ENCODE measurements at places on chromosomes 12 and 14. TPM values are rescaled to one million over a fixed set of nuclear protein-coding genes. Genes with fewer than 3 reads are reported as not detected.

DNA sequence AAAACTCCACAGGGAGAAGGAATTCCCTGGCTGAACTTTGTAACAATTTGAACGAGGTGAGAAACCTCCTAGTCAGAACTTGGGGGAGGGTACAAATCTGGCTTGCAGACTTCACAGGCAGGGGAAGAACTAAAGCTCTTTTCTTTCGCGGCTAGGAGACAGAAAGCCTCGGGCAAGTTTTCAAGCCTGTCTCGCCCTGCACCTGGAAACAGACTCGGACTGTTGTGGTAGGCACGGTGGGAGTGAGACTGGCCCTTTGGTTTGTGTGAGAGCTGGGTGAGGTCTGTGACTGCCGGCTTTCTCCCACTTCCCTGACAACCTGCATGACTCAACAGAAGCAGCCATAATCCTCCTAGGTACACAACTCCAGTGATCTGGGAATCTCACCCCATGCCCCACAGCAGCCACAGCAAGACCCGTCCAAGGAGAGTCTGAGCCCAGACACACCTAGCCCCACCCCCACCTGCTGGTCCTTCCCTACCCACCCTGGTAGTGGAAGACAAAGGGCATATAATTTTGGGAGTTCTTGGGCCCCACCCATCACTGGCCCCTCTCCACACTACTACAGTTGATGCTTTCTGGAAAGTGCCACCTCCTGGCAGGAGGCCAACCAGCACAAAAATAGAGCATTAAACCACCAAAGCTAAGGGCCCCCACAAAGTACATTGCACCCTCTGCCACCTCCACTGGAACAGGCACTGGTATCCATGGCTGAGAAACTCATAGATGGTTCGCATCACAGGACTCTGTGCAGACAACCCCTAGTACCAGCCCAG lies 102.7 kb upstream of the ST8SIA1 start:
- DNase-seq: no peak
- H3K27me3 ChIP-seq: no peaks in the 10 kb centered on the region

The EML1 gene
- 39.5 TPM for total RNA-seq

DNA sequence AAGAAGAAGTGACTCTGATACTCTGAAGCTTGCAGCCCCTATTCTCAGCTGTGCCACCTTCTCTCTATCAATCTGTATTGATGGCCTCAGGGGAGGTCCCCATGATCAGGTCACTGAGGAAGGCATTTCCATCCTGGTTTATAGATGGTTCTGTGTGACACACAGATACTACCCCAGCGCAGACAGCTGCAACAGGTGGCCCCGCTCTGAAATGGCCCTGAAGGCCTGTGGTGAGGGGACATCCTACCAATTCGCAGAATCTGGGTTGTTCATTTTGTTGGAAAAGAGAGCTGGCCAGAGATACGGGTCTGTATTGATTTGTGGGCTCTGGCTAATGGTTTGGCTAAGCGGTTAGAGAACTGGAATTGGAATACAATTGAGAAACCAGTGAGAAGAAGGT lies 21.7 kb downstream of the DLK1 start:
- H3K27me3 ChIP-seq: no peaks in the 10 kb centered on the region
- H3K4me1 ChIP-seq: no peaks in the 10 kb centered on the region
- no peak overlapping the region for H3K27ac ChIP-seq

The PPM1H gene
- total RNA-seq: 0.35 TPM

- H3K27me3 ChIP-seq: no peaks in the 10 kb centered on the region
- no peak for DNase-seq
- no peaks in the 10 kb centered on the region for H3K36me3 ChIP-seq
- no peak overlapping the region for H3K27ac ChIP-seq
These were observed 36.1 kb upstream of the SLC16A7 start for GRCh38 chr12:59559696-59560095.

DNA sequence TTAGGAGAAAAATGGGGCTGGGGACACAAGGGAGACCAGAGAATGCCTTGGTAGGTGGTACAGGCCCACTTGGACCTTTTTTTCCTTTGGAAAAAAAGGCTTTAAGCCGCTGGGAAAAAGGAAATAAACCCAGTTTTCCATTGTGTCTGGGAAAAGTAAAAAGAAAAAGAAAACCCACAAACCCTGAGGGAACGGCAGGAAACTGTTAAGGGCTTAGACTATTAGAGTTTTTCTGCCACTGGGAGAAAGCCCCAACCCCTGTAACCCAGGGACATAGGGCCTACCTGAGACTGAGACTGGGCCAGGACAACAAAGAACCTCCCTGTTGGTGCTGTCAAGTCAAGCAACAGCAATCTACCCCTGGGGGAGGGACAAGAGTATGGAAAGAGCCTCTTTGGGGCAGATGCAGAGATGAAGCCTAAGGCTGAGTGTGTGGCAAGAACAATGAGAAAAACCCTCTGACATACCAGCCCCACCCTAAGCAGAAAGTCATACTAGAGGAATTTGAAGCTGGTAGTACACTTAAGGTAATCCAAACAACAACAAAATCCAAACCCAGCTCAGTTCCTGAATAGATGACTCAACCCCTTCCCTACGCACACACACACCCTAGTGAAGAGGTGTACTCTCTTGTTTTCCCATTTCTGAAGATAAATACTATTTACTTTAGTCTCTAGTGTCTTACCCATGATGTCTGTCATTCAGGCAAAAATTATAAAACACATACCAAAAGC lies 22.8 kb downstream of the ATF1 start:
- no peak overlapping the region for H3K4me3 ChIP-seq
- H3K27ac ChIP-seq: no peak overlapping the region
- H3K4me1 ChIP-seq: no peaks in the 10 kb centered on the region
- no peak for DNase-seq
- no peaks in the 10 kb centered on the region for H3K27me3 ChIP-seq
- H3K36me3 ChIP-seq: no peaks in the 10 kb centered on the region

The SLC10A1 gene
- not detected for total RNA-seq

DNA sequence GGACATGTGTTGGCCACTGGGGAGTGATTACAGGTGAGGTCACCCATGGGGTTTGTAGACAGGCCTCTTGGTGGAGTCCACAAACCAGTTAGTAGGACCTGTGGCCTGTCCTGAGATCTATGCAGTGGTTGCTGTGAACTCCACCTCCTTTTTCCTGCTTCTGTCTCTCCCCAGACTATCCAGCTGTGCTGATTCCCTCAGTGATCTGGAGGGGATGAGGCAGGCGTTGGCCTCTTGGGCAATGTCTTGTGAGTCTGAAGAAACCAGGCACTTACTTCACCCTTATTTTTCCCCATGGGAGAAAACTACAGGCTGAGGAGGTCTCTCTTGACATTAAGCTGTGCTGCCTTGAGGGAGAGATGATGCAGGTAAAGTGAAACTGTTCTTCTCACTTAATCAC lies 257.2 kb upstream of the PRICKLE1 start:
- DNase-seq: no peak
- H3K4me1 ChIP-seq: no peaks in the 10 kb centered on the region
- H3K27ac ChIP-seq: no peak overlapping the region
- no peaks in the 10 kb centered on the region for H3K27me3 ChIP-seq

GRCh38 chr14:92655419-92656201 lies 92.8 kb downstream of the LGMN start:
- no peak overlapping the region for H3K4me3 ChIP-seq
- no peaks in the 10 kb centered on the region for H3K36me3 ChIP-seq
- no peaks in the 10 kb centered on the region for H3K27me3 ChIP-seq
- no peak overlapping the region for H3K27ac ChIP-seq
- no peaks in the 10 kb centered on the region for H3K4me1 ChIP-seq

Measured in A673 (cell line).